ENCODE measurements at places on chromosomes 16 and 17. TPM values are rescaled to one million over a fixed set of nuclear protein-coding genes. Genes with fewer than 3 reads are reported as not detected.

The GNGT2 gene
- 1.5 TPM for polyA plus RNA-seq

The SLC5A10 gene
- 0.15 TPM for polyA plus RNA-seq

The TNFRSF17 gene
- not detected for polyA plus RNA-seq

The TBC1D3K gene
- polyA plus RNA-seq, result not detected

The OR3A3 gene
- polyA plus RNA-seq, result 0.17 TPM

Measured in left renal pelvis (tissue), 4 donors.